ENCODE measurements at places on chromosomes 4 and X. TPM values are rescaled to one million over a fixed set of nuclear protein-coding genes. Genes with fewer than 3 reads are reported as not detected.

Gene IDS
- 21.7 TPM for polyA plus RNA-seq

Gene MAGEA11
- not detected for polyA plus RNA-seq

Gene RASGEF1B
- 18.6 TPM for polyA plus RNA-seq

Gene CLDN2
- polyA plus RNA-seq = 1.3 TPM

Gene GPR50
- not detected for polyA plus RNA-seq

Gene CRMP1
- polyA plus RNA-seq = 0.22 TPM

Gene WAS
- polyA plus RNA-seq = 4.9 TPM

DNA sequence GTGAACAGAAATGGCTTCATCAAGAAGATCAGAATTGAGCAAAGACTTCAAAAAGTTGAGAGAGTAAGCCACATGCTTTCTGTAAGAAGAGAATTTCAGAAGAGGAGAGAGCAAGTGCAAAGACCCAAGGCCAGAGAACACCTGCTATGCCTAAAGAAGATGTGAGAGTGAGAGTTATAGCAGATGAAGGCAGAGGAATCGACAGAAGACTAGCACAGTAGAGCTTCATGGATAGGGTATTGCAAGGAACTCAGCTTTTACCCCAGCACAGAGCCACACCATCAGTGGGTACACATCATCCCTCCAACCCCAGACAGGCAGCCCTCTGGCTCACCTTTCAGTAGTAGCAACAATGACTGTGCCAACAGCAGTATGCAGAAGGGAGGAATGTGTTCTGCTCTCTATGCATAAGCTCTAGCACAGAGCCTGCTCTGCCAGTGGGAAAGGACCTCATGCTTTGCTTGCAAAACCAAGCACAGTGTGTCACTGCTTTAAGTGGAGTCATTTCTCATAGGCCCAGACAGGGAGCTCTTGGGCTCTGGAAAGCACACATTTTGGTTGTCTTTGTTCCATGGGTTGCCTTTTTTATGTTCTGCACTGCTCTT is 318.6 kb downstream of the NAF1 start:
- H3K4me3 ChIP-seq = no peak overlapping the region
- H3K4me1 ChIP-seq = no peaks in the 10 kb centered on the region
- H3K27me3 ChIP-seq = no peaks in the 10 kb centered on the region
- H3K36me3 ChIP-seq = no peaks in the 10 kb centered on the region
- H3K27ac ChIP-seq = no peak overlapping the region
- no peak for DNase-seq

DNA sequence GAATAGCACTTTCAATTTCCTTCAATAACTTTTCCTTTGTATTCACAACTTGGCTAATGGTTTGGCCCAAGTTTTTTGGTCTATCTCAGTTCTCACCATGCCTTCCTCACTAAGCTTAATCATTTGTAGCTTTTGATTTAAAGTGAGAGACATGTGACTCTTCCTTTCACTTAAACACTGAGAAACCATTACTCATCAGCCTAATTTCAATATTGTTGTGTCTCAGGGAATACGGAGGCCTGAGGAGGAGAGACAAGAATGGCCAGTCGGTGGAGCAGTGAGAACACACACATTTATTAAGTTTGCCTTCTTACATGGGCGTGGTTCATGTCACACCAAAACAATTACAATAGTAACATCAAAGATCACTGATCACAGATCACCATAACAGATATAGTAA is 56.7 kb downstream of the TSPAN5 start:
- no peaks in the 10 kb centered on the region for H3K36me3 ChIP-seq
- no peak for DNase-seq
- H3K27ac ChIP-seq = no peak overlapping the region
- H3K4me1 ChIP-seq = no peaks in the 10 kb centered on the region

DNA sequence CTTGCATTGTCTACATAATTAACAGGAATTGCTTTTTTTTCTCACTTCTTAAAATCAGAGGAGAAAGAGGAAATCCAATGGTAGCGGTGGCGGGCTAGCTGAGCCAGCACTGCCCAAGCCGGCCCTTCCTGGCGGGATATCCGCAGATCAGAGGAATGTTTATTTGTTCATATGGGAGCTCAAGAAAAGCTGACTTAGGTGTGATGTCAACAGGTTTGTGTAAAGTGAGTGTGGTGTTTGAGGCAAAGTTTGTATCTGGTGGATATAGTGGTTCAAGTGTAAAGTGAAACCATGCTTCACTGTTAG is 466 bp upstream of the SLC39A8 start:
- no peak overlapping the region for H3K27ac ChIP-seq
- H3K4me1 ChIP-seq = no peaks in the 10 kb centered on the region
- no peaks in the 10 kb centered on the region for H3K27me3 ChIP-seq
- peak overlapping the region; percentile 55 for H3K4me3 ChIP-seq

GRCh38 chr4:40255393-40256281 is 58.8 kb downstream of the RHOH start:
- no peaks in the 10 kb centered on the region for H3K36me3 ChIP-seq
- peak; percentile 88 for DNase-seq
- H3K4me1 ChIP-seq = peaks cover 18% of the 10 kb centered on the region
- H3K27me3 ChIP-seq = no peaks in the 10 kb centered on the region

DNA sequence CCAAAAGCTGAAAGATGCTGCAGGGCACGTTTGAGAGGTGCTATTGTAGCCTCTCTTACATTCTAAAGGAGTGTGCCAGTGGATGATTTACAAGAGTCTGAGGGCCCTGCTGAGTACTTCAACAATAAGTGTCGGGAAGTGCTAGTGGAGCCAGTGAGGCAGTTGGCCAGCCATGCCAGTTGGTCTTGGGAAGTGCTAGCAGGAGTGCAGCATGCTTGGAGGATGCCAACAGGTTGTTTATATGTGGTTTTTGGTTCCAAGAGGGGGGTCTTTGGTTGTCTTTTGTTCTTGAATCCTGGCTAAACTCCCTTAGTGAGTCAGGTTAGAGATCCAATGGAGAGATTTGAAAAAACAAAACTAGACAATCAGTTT is 335.3 kb downstream of the PABPC4L start:
- no peaks in the 10 kb centered on the region for H3K27me3 ChIP-seq
- no peak overlapping the region for H3K4me3 ChIP-seq
- H3K27ac ChIP-seq = no peak overlapping the region
- no peaks in the 10 kb centered on the region for H3K4me1 ChIP-seq
- no peaks in the 10 kb centered on the region for H3K36me3 ChIP-seq
- no peak for DNase-seq

- peak overlapping the region; percentile 13 for H3K27ac ChIP-seq
- peak; percentile 0 for DNase-seq
Measured at GRCh38 chrX:15233416-15234015, 36.4 kb downstream of the ASB9 start.
